ENCODE measurements at places on chromosomes 3 and 15.

- no peak for DNase-seq
Observed at GRCh38 chr15:90478846-90479481, 50.8 kb upstream of the CRTC3 start.

- no peak for DNase-seq
Observed at GRCh38 chr15:49989498-49989897, 129.5 kb downstream of the ATP8B4 start.

DNA sequence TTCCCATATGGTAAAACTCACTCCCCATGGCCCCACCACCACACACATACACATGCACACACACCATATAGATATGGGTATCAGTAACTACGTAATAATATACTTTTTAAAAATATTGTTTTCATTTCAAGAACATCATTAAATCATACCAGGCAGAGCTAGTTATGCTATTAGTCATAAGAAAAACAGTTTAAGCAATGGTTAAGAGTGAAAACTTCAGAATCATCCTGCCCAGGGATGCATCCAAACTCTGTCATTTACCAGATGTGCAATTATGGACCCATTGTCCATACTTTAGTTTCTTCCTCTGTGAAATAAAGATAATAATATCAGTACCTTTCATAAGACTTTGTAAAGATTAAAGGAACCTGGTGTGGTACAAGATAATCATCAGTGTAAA, 608.3 kb downstream of the RBMS3 start:
- no peak for DNase-seq

GRCh38 chr3:62132027-62132602, 241.2 kb downstream of the FEZF2 start:
- no peak for DNase-seq

DNA sequence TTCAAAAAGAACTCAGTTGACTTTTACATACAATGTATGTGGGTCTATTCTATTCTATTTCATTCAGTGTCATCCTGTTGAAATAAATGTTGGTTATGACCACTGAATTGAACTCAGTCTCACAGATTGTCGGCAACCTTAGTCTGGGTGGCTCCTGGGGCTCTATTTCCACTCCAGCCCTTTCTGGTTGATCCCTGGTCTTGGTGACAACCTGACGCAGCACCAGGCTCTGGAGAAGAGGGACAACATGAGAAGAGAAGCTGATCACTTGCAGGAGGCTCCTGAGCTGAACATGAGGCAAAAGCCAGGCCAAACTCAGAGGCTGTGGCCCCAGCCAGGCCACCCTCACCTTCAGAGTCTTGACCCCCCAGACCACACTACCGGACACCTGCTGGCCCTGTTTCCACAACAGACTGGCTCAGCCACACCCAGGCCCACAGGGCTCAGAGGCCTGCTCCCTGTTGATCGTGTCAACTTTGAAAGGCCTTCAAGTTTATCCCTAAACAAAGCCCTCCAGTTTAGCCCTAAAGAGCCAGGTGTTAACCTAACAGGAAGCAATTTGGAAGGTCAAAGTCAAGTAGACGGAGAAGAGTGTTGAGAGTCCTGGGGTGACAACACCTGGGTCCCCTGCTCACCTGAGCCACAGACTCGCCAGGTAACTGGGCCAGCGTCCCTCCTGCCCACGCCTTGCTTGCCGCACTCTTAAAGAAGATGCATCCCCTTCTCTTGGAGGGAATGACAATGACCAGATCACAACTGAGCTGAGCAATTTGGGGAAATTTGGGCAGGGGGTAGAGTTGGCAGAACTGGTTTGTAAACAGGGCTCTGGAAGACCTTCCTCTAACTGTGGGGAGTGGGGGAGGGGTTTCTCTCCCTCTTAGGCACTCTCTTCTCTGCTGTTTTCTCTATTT, 15.4 kb upstream of the MUC20 start:
- DNase-seq: no peak

GRCh38 chr15:100704281-100705055, 102.1 kb downstream of the ASB7 start:
- DNase-seq: no peak

DNA sequence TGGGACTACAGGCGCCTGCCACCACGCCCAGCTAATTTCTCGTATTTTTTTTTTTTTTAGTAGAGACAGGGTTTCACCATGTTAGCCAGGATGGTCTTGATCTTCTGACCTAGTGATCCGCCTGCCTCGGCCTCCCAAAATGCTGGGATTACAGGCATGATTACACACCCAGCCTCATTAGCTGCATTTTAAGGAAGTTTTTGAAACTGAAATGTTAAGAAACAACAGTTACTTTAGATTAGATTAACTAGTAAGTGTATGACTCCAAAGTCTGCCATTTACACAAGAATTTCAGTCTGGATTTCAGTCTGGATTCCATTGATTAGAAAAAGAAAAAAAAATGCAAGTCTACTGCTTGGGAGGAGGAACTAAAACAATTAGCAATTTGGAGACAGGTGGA, 24.5 kb upstream of the VPS39 start:
- DNase-seq: no peak

DNA sequence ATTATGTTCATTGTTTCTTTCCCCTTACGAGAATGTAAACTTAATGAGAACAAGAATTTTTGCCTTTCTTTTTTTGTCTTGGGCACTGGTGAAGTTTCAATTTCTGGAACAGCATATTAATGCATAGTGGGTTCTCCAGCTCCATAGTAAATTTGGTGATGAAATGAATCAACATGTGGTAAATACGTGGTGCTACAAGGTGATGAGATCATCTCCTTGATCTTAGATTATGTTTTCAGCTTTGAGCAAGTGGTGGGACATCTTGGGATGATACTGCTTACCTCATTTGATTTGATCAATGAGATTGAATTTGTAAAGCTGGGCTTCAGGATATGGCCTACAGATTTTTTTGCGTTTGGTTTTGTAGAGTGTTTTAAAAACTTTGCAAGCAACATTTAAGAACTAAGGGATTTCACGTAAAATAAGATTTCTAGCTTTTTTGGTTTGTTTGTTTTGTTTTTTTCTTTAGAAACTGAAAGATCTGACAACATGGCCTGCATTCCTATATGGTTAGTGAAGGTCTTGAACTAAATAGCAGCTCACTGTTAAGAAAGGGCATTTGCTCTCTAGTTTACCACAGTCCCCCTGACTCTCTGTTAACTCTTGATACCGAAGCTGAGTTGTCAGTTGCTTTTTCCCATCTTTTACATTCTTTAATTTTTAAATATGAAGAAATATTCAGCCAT, 45.6 kb downstream of the FNDC3B start:
- DNase-seq: no peak

GRCh38 chr3:55407426-55407820, 79.7 kb downstream of the WNT5A start:
- DNase-seq: no peak

DNA sequence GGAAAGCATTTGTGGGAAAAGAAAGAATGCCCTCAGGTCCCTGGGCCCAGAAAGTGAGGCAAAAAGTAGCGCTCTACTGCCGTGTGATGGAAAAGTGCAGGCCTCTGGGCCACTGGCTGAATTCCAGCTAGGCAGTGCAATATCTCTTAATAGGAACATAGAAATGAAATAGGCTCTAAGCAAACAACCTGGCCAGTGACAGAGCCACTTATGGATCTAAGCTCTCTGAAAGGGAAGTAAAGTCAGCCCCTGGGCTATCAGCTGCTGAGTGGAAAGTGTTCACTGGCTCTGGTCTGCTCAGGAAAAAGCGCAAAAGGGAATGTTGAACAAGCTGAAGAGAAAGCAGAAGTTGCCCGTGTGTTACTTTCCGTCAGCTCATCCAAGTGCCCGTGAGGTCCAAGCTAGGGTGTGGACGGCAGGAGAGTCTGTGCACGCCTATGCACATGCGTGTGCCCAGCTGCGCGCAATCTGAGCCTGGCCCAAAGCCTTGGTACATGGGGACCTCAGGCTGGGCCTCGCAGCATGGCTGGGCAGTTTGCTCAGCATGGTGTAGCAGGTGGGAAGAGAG, 74.0 kb upstream of the RAD18 start:
- DNase-seq: no peak

GRCh38 chr15:78810003-78810361, 1.3 kb downstream of the ADAMTS7 start:
- no peak for DNase-seq

DNA sequence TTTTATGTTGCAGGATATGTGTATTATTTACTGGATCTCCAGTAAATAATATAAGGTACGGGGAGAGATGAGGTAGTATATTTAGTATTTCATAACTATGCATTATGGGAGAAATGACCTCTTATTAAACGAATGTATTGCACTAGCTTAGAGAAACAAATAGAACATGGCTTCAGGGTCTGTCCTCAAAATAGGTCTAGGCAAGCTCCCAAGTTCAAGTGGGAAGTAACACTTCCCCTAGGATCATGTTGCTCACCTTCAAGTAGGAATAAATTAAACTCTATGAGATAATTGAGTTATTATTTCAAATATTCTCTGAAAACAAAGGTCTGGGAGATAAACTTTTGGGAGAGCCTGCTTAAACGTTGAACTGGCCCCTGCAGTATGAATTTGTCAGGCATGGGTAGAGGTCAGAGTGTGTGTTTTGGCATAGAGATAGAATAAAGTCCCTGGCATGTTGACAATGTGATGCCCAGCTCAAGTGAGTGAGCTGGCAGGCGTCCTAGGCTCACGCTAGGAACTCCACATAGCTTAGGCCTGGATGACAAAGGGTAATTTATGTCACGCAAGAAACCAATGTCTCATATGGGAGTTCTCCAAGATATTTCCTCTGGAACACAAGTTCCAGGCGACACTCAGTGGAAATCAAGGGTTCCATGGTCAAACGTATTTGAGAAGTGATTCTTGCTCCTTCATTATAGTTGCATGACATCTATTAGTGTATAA, 236.8 kb downstream of the CACNA2D3 start:
- no peak for DNase-seq

- DNase-seq: no peak
Observed at GRCh38 chr15:100891307-100892012, 11.8 kb downstream of the ALDH1A3 start.

DNA sequence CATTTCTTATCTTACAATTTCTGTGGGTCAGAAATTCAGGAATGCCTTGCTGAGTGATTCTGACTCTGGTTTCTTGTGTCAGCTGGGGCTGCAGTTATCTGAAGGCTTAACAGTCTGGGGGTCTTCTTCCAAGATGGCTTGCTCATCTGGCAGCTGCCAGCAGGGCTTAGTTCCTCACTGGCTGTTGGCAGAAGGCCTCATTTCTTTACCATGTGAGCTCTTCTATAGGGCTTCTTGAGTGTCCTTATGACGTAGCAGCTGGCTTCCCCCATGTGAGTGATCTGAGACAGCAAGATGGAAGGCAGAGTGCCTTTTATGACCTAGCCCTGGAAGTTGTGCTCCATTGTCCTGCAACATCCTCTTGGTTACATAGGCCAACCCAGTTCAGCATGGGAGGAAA, 82.0 kb upstream of the PDZRN3 start:
- no peak for DNase-seq

GRCh38 chr3:125694761-125695294, 99.5 kb upstream of the OSBPL11 start:
- no peak for DNase-seq

DNA sequence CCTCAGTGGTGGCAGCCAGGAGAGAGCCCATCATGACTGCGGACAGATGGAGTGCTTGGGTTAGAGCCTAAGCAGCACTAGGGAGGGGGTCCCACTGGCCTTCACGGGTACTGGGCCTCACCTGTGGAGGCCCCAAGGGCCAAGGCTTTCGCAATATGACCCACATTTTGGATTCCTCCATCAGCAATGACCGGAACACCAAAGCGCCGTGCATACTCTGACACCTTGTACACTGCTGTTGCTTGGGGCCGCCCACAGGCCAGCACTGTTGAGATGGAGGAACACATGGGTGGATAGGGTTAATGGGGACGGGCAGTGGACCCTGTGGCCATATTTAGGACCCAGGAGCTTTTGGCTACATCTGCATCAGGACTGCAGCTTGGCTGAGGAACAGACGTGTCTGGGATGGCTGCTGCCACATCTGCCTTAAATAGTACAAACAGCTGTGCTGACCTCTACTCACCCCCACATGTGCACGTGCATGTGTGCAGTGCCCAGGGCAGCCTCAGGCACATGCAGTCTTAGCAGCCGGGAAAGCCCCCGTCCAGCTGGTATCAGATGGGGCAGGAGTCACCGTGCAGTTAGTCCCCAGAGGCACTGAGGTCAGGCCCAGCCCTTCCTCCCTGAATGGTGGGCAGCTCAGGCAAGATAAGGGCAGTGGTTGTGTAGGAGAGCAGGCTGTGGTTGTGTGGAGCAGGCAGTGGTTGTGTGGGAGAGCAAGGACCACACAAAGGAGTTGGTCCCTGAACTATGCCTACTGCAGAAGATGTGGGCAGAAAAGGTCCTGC, 3.3 kb downstream of the NDUFAF3 start:
- no peak for DNase-seq

DNA sequence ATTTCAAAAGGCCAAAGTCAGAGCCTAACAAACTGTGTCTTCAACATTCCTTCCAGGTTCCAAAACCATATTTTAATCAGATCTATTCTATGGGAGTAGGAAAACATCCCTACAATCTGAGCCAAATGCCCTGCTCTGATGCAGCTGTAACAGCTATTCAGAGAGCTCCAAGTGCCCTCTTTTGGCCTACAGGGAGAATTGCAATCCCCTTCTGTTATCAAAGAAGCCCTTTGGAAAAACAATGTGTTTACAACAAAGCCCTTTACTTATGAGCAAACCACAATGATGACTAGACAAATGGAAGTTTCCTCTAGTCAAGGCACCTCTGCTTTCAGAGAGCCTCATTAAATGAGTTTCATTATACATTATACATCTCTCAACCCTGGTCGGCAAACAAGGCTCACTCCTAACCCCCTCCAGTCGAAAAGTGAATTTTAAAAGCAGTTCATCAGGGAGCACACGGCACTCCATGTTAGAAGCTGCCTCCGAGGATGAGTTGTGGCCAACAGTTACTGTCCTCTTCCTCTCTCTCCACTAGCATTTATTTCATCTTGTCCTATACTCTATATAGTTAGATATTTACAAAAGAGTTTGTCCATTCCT, 42.6 kb upstream of the TMCO5A start:
- DNase-seq: no peak

DNA sequence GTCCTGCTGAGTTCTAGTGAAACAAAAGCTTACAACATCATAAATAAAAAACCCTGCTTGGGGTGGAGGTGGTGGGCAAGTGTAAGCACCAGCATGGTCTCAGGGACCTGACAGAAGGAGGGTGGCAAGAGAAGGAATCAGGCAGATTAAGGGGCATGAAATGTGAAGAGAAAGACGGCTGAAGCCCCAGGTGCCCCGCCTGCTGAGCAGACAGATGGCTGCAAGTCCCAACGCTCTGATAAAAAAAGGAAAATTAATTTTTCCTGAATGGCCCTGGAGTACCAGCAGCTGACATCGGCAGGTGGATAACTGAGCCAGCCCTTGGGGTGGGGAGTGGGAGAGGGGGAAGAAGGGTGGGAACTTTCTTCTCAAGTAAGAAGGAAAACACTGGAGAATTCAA, 137.9 kb downstream of the XXYLT1 start:
- DNase-seq: no peak

DNA sequence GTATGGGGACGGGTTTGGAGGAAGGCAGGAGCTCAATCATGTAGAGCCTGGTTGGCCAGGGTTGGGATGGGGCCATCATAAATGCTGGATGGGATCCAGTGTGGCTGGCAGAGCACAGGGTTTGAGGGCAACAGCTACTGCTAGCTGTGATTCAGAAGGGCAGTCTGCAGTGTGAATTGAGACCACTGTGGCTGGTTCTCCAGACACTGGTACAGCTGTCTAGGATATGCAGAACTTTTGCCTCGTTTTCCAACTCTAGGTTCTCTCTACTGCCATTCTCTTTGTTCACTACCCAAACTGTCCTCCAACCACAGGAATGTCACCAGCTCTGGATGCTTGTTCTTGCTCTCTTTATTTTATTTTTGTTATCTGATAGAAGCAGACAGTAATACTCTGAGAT, 543.6 kb downstream of the AGBL1 start:
- no peak for DNase-seq

GRCh38 chr15:87021751-87022150, 942.1 kb downstream of the AGBL1 start:
- no peak for DNase-seq
